GM12892 (cell line): ENCODE measurements at places on chromosomes 4 and X.

- no peak for DNase-seq
Observed at GRCh38 chr4:6876440-6876839, 33.2 kb upstream of the TBC1D14 start.

- no peak for DNase-seq
Observed at GRCh38 chr4:139817657-139818452, 152.2 kb downstream of the MGST2 start.

DNA sequence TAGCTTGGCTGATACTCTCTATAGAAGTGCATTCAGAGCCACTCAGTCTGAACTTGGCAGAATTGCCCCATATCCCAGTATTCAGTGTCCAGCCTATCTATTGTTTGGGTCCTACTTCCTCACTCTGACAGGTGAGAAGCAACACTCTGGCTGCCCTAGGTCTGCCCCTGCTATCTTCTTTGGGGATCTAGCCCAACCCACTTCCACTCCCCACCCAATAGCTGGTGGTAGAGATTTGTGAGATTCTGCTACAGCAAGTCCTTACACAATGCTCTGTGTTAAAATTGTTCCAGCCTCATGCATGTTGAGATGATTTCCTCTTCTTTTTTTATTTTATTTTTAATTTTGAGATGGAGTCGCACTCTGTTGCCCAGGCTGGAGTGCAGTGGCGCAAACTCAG lies 67.6 kb downstream of the TRIM2 start:
- DNase-seq, result no peak

DNA sequence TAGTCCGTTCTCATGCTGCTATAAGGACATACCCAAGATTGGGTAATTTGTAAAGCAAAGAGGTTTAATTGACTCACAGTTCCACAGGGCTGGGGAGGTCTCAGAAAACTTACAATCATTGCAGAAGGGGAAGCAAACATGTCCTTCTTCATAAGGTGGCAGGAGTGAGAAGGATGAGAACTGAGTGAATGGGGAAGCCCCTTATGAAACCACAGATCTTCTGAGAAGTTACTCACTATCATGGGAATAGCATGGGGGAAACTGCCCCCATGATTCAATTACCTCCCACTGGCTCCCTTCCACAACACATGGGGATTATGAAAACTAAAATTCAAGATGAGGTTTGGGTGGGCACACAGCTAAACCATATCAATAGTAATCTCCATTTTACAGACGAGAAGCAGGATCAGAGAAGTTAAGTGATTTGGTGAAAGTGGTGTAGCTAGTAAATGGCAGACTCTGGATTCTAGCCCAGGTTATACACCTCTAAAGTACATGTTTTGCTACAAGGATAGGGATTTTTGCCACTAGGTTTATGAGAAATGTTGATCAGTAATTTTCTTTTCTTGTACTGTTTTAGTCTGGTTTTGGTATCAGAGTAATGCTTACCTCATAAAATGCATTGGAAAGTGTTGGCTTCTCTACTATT lies 47.3 kb upstream of the C1GALT1C1 start:
- DNase-seq, result no peak

- DNase-seq, result no peak
Observed at GRCh38 chrX:104833401-104833800, 267.4 kb downstream of the IL1RAPL2 start.

- DNase-seq, result no peak
Observed at GRCh38 chr4:75169020-75169419, 236.1 kb downstream of the PARM1 start.

DNA sequence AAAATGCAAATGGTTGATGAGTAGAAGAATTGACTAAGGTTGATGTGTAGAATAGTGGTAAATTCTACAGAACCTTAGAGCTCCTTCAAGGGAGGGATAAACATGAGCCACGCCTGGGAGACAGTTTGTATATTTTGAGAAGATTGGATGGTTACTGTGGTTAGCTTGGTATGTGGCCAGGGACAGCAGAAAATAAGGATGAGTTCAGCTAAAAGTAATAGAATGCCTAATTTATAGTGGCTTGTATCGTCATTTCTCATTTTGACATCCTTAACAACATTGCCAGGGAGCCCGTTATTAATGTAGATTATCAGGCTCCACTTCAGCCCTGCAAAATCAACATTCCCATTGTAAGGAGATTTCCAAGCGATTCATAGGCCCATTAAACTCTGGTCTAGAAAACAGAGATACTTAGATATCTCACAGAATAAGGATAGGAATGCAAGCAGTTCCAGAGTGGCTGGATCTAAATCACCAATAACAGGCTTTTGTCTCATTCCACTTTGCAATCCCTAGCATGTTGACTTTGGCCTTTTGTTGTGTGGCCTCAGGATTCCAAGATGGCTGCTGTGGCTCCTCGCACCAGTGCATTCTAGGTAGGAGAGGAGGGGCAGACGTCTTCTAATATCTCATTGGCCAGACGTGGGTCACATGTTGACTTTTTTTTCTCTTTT lies 6.4 kb upstream of the PTTG2 start:
- DNase-seq, result no peak

DNA sequence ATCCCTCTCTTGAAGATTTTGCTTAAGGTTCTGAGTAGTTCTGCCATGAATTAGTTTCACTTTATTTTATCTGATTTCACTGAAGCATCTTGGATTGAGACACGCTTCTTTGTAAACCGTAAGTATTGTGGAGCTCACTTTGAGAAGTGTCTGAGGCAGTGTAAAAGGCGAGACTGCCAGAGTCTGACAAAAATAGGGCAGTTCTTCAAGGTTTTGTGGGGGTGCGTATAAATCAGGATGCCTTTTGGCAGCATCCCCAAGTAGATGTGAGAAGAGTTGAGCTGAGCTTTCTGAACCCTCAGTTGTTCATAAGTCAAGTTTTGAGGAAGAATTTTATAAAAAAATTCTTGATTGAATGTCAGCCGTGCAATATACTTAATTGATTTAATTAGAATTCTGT lies 76.3 kb downstream of the RBPJ start:
- DNase-seq, result no peak

DNA sequence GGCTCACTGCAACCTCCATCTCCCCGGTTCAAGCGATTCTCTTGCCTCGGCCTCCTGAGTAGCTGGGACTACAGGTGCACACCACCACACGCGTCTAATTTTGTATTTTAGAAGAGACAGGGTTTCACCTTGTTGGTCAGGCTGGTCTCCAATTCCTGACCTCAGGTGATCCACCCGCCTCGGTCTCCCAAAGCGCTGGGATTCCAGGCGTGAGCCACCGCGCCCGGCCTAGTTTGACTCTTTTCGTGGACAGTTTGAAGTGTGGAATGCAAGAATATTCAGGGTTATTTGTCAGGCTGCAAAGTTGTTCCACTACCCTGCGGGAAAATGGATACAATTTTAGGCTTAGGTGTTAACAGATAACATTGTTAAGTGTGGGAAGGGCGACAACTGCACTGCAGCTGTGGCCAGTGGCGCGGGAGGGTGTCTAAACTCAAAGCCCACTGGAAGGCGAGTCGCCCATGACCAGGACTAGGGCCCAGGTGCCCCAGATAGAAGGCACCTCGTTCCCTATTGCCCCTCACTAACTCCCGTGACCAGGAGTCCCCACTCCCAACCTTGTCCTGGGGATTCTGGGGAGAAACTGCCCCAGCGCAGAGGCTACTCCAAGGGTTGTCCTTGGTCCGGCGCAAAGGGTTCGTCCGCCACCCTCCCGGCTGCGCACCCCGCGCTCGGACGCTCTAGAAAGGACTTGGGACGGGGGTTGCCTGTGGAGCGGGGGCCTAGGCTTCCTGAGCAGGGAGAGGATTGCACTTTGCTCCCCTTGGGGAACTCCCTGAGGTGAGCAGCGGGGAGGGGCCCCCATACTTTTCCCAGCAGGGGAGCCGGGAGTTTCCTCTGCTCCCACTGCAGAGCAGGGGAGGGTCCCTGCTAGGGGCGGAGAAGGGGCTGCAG lies 1.1 kb upstream of the CD99 start:
- no peak for DNase-seq

GRCh38 chrX:51893931-51894696 lies 691 bp downstream of the MAGED1 start:
- no peak for DNase-seq

DNA sequence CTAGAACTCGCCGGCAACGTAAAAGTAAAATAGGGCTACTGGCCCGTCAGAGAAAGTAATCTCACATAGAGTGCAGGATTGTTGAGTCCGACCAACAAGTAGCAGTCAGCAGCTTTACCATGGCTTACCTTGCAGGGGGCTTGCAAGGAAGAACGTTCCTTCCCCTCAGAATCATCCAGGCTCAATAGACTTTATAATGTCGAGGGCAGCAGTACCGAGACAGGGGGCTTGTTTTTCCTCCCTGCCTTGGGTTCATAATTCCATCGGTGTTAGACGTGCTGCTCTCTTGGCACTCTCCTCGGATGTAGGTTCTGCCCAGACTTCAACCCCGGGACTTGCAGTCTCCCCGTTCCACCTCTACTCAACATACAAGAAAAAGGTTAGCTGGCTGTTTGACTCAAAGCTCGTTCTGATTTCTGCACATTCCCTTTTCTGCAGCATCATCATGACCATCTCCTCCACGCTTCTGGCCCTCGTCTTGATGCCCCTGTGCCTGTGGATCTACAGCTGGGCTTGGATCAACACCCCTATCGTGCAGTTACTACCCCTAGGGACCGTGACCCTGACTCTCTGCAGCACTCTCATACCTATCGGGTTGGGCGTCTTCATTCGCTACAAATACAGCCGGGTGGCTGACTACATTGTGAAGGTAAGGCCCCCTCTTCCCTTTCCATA lies 1.5 kb downstream of the SLC10A4 start:
- no peak for DNase-seq

DNA sequence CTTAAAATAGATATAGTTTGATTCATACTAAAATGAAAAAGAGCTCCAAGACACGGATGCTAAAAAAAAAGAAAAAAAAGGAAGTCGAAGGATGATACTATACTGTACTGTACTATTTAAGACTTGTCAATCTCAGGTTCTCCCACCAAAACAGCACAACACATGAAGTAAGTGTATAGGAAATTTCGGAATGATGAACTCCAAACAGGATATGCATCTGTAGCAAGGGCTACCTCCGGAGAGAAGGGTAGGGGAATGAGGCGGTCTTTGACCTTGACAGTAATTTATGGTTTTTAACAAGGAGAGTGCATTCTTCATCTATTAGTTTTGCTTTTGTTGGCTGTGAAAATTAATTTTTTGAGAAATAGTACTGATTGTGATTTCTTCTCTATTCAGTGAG lies 541 bp upstream of the FIP1L1 start:
- DNase-seq, result no peak

GRCh38 chr4:165133150-165133549 lies 20.5 kb upstream of the TMEM192 start:
- no peak for DNase-seq

- no peak for DNase-seq
Observed at GRCh38 chr4:163447481-163447880, 26.1 kb downstream of the TKTL2 start.

GRCh38 chr4:19910861-19911525 lies 340.7 kb upstream of the SLIT2 start:
- DNase-seq, result no peak

- DNase-seq, result no peak
Observed at GRCh38 chr4:120809518-120809917, 113.0 kb downstream of the PRDM5 start.

- no peak for DNase-seq
Observed at GRCh38 chr4:31007858-31008257, 287.7 kb downstream of the PCDH7 start.
